CD4-positive, alpha-beta T cell treated with Interferon alpha-2 for 1 hour (primary cell): ENCODE measurements at places on chromosomes 12 and 14.

DNA sequence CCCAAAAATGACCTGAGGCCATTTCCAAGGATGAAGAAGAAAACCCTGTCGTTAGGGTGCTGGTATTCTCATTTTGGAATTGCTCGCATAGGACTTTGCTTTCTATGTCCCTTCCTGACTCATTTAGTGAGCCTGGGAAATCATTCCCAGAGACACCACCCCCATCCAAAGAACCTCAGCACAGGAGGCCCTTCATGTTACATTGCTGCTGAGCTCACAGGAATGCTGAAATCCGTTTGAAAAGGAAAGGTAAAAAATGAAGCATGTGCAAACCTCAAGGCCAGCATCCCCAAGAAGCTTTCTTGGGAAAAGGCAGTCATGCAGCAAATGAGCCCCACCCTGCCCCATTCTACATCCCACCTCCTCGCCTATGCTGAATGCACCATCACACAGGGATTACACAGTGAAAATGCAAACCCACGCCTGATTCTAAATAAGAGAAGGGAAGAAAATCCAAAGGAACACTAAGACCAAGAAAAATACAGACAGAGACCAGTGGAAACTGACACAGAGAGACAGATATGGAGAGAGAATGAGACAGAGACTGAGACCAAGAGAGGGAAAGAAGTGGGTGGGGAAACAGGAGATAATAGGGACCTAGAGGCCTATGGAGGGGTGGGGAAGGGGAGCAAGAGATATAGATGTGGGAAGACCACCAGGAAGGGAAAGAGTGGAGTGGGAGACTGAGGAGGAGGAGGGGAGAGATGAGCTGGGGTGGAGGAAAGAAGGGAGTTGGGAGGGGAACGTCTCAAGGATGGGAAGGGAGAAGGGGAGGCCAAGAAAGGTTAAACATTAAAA, 33.5 kb downstream of the NIN start:
- no peak for DNase-seq

- no peak for DNase-seq
These were observed 458 bp downstream of the SSPN start for GRCh38 chr12:26195641-26196420.

GRCh38 chr12:79822475-79822874, 112.4 kb downstream of the PPP1R12A start:
- DNase-seq, result no peak

- no peak for DNase-seq
These were observed 66.0 kb upstream of the ACTN1 start for GRCh38 chr14:69044965-69045555.

DNA sequence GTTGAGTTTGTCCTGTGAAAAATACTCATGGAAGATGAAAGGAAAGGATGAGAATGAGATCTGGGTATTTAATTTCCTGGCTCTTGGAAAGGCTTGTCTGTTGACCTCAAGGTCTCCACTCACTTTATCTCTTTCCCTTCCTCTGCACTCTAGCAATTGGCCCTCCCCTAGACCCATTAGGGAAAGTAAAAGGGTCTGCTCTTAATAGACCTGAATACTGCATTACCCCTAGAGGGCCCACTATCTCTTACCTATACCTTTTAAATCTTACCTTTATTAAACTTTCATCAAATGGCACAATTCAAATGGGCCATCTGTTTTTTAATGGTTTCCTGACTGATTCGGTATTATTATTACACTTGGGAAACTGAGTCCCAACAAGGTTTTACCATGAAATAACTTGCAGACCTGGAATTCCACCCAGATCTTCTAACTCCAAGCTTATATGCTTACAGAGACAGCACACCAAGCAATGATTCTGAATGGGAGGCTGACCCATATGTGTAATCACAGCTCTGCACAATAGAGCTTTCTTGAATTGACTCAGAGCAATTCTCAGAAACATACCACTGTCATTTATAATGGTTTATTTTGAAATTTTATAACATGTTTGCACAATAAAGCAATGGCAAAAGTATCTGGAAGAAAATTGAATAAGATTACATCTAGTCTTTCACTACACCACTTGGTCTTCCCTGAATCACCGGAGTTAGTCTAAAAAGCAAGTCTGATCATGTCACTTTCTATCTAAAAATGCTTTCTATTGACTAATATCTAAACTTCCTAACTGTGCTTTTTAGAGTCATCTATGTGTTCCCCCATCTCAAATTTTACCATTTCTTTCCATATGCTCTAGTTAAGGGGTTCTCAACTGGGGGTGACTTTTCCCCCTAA, 618.5 kb downstream of the NRXN3 start:
- DNase-seq, result no peak

- DNase-seq, result no peak
These were observed 61.2 kb upstream of the VASH1 start for GRCh38 chr14:76699939-76700590.

DNA sequence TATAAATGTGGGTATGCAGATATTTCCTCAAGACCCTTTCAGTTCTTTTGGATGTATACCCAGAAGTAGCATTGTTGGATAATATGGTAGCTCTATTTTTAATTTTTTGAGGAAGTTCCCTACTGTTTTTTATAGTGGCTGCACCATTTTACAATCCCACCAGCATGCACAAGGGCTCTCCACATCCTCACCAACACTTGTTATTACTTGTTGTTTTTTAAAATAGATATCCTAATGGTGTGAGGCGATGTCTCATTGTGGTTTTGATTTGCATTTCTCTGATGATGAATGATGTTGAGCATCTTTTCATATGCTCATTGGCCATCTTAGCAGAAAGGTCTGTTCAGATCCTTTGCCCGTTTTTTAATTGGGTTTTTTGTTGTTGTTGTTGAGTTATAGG, 47.1 kb downstream of the DIP2B start:
- no peak for DNase-seq

DNA sequence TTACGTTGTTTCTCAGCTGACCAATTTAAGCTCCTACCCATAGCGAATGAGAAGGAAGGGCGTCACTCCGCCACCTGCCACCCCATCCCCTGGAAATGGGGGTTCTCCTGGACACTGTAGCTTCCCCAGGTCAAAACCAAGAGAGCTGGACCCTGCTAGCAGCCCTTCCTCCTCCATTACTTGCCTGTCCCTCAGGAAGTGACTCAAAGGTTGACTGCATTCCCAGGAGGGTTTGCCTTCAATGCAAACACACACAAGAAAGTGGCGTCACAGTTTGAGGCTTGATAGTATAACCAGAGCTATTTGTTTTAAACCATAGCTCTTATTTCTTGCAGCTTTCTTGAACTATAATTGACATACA, 79.1 kb downstream of the KCNK13 start:
- DNase-seq, result no peak

- DNase-seq, result no peak
These were observed 292.6 kb upstream of the SYT1 start for GRCh38 chr12:78571953-78572352.

GRCh38 chr12:63845726-63846125, 1.2 kb downstream of the SRGAP1 start:
- no peak for DNase-seq

DNA sequence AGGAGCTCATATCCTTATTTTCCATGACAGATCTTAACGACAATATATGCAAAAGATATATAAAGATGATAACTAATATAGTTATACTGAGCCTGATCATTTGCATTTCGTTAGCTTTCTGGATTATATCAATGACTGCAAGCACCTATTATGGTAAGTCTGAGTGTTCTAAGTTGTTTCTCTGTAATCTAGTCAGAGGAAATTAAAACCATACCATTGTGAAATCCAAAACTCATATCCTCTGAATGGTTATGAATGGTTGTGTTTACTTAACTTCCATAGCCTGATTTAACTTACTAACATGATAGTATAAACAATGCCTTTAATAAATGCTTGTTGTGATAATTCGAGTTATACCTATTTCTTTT, 760 bp downstream of the TMEM19 start:
- DNase-seq, result no peak

DNA sequence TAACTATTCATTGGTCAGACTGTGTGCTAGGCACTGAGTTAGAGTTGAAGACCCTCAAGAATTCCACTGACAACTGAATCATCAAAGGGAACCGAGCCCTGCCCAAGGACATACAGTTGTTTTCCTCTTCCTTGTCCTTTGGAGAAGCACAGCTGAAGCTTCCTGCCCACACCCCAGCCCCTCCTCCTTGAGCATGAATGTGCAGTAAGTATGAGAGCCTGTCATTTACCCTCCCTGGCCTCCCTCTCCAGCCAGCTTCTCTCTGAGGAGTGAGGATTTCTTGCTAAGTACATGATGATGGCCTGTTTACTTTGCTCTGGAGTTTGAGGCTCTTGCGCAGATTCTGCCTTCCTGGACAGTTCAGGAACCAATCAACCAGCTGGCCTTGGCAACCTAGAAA, 235.2 kb downstream of the CACNA1C start:
- DNase-seq, result no peak
